ENCODE measurements at places on chromosomes 1 and 21. TPM values are rescaled to one million over a fixed set of nuclear protein-coding genes. Genes with fewer than 3 reads are reported as not detected.

FMO2 gene
- total RNA-seq, result 1.6 TPM

SLC6A9 gene
- 4.4 TPM for total RNA-seq

ATPAF1 gene
- total RNA-seq, result 38.6 TPM

SLAMF7 gene
- 0.32 TPM for total RNA-seq

NIPAL3 gene
- total RNA-seq, result 12.8 TPM

DNA sequence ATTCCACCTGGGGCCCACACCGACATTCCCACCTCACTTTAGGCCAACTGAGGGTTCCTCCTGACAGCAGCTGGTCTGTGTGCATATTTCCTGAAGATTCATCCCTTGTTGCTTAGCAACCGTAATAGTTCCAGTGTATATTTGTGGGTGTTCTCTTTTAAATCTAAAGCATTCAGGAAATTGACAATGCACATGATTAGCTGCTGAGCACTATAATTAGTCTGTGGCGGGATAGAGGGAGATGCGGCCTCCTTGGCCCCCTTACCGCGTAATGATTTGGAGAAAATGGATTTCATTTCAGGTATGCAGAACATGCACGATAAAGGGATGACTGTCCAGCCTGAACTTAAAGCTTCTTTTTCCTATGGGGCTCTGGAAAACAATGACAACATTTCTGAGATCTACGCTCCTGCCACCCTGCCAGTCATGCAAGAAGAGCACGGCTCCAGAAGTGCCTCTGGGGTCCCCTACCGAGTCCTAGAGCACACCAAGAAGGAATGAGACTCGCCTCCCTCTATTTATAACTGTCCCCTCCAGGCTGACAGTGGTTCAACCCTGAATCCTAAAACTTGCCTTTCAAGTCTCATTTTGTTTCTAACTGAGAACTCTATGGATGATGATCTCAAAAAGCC, 33.8 kb upstream of the RCAN3 start:
- no peak for DNase-seq

GRCh38 chr1:236896716-236897115, 101.6 kb downstream of the MTR start:
- DNase-seq, result no peak

- no peak for DNase-seq
Observed at GRCh38 chr1:24107462-24108138, 4.3 kb downstream of the MYOM3 start.

- no peak for DNase-seq
Observed at GRCh38 chr21:44637018-44637850, at the start of gene KRTAP10-10. TSS of gene KRTAP10-10 (plus strand) at chr21:44637356. CDS start at chr21:44637418, 62 bp downstream.

DNA sequence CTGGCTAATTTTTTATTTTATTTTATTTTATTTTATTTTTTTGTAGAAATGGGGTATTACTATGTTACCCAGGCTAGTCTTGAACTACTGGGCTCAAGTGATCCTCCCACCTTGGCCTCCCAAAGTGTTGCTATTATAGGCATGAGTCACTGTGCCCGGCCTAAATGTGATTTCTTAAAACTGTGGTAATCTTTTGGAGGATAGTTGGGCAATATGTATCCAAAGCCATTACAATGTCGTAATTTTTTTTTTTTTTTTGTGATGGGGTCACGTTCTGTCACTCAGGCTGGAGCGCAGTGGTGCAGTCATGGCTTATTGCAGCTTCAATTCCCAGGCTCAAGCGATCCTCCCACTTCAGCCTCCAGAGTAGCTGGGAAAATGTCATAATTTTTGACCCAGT, 14.2 kb downstream of the ETV3L start:
- DNase-seq, result no peak

GRCh38 chr1:8643542-8644536, 173.6 kb downstream of the RERE start:
- DNase-seq, result no peak

DNA sequence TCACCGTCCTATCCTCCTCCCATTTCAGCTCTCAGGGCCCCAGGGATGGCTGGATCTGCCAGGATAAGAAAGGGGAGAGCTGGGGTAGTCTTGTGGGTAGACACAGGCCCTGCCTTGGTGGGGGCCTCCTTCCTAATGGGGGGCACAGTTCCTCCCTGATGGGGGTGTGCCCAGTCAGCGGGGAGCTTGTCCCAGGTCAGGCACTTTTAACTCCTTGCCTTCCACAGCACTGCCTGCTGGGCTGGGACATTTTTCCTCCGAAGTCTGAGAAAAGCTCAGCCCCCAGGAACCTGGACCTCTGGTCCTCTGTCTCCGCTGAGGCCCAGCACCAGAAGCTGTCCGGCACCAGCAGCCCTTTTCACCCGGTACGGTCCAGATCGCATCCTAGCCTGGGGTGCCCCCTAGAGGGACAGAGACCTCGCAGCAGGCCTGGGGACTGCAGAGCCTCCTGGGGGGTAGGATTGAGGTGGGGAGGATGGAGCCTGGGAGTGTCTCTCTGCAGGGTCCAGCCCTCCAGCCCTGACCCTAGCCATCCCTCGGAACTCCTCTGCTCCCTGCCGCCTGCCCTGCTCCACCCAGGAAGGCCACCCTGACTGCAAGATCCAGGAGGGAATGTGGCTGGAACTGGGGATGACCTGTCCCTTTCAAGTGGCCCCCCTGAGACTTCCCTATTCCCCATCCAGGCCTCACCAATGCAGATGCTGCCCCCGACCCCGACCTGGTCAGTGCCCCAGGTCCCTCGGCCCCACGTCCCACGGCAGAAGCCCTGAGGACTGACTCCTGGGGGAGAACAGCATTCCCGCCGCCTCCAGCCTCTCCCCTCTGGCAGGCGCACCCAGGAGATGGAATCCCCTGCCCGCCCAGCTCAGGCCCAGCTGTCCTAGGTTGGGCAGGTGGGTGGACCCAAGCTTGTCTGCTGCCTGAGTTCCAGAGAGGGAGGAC, 12.0 kb downstream of the MIIP start:
- peak; percentile 59 for DNase-seq

DNA sequence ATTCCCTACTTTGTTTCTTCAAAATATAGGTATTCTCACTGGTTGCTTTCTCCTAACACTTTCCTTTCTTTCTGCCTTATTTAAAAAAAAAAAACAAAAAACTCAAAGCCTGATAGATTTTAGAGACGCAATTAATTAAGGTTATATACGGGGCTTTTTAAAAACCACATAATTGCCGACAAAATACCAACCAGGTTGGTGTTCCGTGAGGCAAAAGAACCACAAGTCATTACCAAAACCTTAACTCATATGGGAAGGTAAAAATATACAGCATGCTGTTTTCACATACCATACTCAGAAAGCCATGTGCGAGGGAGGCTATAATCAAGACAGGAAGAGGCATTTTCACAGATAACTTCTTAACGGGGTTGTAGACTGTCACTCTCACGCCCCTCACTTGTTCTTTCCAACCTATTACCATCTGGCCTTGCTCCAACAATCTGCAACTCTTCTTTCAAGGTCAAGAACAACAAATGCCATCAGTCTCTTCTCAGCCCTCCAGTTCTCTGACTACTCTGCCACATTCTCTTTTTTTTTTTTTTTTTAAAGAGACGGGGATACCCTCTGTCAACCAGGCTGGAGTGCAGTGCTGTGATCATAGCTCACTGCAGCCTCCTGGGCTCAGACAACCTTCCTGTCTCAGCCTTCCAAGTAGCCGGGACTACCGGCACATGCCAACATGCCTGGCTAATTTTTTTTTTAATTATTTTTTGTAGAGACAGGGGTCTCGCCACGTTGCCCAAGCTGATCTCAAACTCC, 102.6 kb downstream of the APP start:
- no peak for DNase-seq

DNA sequence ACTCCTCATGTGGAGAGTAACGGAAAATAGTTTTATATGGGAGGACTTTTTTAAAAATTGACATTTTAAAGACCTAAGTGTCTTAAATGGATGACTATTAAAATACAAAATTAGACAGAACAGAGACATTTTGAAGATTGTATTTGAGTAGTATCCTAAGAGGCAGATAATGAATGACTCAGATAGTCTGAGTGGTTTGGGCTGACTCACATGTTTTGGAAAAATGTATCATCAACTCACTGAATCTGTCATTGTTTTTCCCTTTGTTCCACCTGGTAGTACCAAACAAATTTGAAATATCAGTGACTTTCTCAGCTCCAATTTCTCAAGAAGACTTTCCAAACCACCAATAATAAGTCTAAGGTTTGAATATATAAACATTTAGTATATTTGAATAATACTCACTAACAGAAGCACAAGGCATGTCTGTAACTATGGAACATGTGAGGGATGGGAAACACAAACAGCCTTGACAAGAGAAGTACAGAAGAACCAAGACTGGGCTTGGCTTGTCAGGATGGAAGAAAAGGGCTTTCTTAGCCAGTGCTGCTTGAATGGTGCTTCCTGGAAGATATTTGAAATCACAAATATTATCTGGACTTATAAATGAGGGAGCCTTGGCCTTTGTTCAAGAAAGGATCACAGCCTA, 90.6 kb downstream of the SGIP1 start:
- no peak for DNase-seq
